ENCODE measurements at places on chromosomes 1 and 21.

GRCh38 chr1:52345252-52345651 is 20.8 kb downstream of the CC2D1B start:
- DNase-seq, result no peak

- no peak for DNase-seq
Observed at GRCh38 chr1:200035397-200035955, 8.0 kb downstream of the NR5A2 start.

DNA sequence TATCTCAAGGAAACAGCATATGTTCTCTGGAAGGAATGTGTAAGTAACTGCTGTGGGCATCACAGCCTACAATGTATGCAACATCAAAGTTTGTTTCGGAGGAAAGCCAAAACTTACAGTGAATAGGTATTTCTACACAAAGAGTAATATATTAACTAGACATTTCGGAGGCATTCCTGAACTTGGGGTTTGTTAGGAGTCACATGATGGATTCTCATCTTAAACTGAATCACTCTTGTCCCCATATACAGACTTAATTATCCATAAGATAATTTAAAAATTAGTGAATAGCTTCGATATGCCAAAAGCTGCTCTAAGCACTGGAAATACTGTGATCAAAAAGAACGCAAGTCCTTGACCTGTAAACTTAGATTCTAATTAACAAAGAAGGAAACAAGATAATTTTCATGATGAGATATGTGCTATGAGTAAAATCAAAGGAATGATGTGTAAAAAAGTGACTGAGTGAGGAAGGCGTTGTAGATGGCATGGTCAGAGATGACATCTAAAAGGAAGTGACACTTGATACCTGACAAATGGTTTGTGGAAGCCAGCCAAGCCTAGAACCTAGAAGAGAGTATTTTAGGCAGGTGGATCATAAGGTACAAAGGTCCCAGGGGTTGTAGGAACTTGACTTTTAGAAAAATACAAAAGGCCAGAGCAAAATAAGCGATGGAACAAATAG is 273.1 kb downstream of the MRPL39 start:
- no peak for DNase-seq

GRCh38 chr1:28322194-28322593 is 6.6 kb upstream of the MED18 start:
- DNase-seq, result no peak

GRCh38 chr1:114289824-114290223 is 136.2 kb upstream of the SYT6 start:
- DNase-seq, result no peak

GRCh38 chr21:40054403-40054802 is 187.2 kb downstream of the PCP4 start:
- peak; percentile 52 for DNase-seq

- DNase-seq, result no peak
Observed at GRCh38 chr1:208844158-208844557, 600.0 kb upstream of the PLXNA2 start.

DNA sequence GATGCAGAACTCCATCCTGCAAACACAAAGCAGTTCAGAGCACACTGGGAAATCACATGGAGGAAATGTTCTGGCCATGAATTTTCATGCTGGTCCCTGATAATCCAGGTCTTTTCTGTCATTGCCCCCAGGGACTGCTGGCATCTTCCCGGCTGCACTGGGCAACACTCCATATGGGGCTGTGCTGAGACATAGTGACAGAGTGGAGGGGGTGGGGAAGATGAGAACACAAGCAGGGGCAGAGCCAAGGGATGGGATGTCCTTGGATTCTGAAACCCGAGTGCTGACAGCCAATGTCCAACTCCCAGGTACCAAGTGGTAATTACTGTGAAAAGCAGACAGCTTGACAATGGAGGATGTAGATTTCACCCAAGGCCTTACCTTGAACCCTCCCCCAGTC is 185.7 kb downstream of the HIVEP3 start:
- no peak for DNase-seq

- DNase-seq, result no peak
Observed at GRCh38 chr21:15250384-15250783, 185.6 kb upstream of the NRIP1 start.

GRCh38 chr1:234583755-234584419 is 26.1 kb downstream of the IRF2BP2 start:
- DNase-seq, result peak; percentile 51

DNA sequence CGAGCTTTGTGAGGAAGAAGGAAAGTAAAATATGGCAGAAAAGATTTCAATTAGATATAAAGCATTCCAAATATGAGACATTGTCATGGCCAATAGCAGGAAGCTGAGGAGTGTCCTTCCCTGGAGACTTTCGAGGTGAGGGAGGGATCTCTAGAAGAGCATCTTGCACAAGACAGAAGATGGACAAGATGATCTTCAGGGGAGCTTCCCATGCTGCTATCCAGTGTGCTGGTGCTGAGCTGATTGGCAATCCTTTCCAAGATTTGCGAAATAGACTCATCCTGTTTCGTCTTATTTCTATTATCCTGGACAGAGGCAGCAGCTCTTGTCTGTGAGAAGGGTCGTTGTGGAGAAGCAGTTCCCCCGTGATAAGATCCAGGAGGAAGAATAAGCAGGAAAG is 342.0 kb upstream of the CAMK1G start:
- DNase-seq, result no peak

DNA sequence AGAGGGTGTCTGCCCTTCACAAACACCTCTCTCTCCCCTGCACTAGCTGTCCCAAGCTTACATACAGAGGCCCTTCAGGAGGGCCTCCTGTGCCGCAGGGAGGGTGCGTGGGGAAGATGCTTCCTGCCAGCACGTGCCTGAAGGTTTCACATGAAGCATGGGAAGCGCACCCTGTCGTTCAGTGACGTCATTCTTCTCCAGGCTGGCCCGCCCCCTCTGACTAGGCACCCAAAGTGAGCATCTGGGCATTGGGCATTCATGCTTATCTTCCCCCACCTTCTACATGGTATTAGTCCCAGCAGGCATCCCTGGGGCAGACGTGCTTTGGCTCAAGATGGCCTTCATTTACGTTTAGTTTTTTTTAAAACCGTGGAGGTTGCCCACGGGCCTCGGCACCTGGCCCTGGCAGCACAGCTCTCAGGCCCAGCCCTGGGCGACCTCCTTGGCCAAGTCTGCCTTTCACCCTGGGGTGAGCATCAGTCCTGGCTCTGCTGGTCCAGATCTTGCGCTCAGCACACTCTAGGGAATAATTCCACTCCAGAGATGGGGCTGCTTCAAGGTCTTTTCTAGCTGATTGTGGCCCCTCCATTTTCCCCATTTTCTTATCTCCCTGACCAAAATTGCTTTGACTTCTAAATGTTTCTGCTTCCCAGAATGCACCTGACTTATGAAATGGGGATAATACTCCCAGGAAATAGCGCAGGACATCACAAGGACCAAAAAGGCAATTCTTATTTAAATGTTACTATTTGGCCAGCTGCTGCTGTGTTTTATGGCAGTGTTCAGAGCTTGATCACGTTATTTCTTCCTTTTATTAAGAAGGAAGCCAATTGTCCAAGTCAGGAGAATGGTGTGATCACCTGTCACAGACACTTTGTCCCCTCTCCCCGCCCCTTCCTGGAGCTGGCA is 6.1 kb downstream of the NPPA start:
- DNase-seq, result no peak

DNA sequence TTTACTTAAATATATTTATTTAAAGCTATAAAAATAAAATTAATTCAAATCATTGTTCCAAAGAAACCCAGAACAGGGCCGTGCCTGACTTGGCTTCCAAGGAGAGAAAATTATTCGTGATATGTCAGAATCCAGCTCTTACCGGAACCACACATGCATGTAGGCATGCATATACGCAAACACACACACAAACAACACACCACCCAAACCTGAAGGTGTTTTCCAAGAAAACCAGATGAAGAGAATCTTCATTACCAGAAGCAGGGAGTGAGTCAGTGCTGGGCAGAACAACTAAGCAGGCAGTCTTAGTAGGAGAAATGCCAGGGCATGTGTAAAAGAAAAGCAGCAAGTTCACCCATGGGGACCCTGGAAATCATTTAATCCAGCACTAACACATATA is 432.0 kb upstream of the BEND5 start:
- DNase-seq, result no peak

DNA sequence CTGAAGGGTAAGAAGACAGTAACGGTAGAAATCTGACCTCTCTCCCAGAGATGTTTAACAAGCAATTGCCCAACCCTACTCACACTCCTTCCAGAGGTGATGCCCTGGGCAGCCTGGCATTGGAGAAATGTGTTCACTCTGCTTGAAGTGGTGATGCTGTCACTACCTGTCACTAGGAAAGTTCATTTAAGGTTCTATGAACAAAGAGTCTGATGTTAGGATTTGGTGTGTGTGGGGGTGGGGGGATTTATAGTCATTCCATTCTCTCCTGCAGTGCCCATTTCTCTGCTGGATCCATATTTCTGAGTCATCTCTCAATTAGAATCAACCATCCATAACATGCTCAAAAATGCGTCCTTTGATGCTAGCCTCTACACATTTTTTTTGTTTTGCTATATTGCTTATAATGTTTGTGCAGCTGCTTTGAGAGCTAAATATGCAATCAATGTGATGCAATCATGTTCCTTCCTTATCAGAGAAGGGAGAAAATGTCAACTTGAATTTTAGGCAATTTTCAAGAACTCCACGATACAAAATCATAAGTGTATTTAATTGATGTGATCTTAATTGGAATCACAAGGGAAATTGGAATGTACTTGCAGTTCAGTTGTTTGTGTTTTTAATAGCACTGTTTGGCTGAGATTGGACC is 173.9 kb downstream of the DUSP10 start:
- DNase-seq, result no peak

GRCh38 chr1:243924588-243925349 is 74.7 kb upstream of the AKT3 start:
- DNase-seq, result no peak

DNA sequence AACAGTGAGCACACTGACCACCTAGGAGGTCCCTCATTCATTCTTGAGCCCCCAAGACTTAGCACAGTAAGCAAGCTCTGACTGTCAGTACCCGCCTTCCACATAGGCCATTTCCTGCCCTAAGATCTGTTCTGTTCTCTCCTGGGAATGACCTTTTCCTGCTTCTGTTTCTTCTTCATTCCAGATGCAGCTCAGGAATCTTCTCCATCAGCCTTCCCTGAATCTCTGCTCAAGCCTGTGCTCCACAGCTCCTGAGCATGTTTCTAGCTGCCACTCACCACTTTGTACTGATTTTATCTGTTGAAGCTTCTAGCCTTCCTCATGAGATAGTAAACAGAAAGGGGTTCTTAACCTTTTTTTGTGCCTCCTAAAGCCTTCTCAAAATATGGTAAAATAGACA is 56.6 kb downstream of the ZNF281 start:
- no peak for DNase-seq

GRCh38 chr1:61184040-61184713 is 101.8 kb downstream of the NFIA start:
- DNase-seq, result peak; percentile 97

GRCh38 chr1:3105167-3105863 is 36.3 kb downstream of the PRDM16 start:
- peak; percentile 46 for DNase-seq

- DNase-seq, result no peak
Observed at GRCh38 chr1:78211483-78212092, 165.8 kb downstream of the GIPC2 start.

- no peak for DNase-seq
Observed at GRCh38 chr1:68516066-68516465, 19.2 kb upstream of the DEPDC1 start.

- DNase-seq, result no peak
Observed at GRCh38 chr1:214957330-214958137, 125.0 kb upstream of the KCNK2 start.

- DNase-seq, result no peak
Observed at GRCh38 chr1:241551759-241552638, 19.8 kb downstream of the KMO start.

- peak; percentile 72 for DNase-seq
Observed at GRCh38 chr1:226674892-226675714, 64.0 kb downstream of the ITPKB start.

GRCh38 chr1:162973381-162973795 is 95.8 kb upstream of the RGS4 start:
- no peak for DNase-seq

- DNase-seq, result no peak
Observed at GRCh38 chr1:168407832-168408538, 127.3 kb downstream of the TBX19 start.

DNA sequence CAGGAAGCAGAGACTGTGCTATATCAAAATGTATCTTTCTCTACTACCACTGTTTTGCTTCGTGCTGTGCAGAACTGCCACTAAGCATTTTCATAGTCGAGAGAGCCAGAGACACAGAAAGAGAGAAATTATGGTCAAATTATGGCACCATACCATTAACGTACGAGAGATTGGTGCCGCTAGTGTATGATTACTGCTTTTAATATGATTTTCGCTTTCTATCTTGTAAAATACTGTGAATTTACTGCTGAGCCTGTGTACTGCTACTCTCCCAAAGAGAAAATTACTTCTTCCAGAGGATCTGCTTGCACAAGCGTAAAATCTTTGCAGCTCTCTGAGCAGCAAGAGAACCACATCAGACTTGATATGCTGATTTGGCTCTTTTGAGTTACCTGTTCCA is 71.1 kb upstream of the ZNF281 start:
- DNase-seq, result no peak

DNA sequence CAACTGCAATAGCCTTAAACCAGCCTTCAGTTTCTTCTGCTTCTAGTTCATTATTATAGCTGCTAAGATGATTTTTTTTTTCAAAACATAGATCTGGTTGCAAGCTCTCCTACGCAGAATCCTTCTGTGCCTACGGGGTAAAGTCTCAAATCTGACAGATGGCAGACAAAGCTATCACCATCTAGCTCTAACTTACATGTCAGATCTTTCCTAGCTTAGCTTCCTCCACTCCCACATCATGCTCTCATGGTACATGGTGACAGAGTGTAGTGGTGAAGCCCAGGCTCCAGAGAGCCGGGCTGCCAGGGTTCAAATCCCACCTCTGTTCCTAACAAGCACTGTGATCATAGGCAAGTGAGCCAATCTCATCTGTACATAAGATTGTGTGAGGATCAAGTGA is 24.2 kb upstream of the GUCA2B start:
- DNase-seq, result no peak

DNA sequence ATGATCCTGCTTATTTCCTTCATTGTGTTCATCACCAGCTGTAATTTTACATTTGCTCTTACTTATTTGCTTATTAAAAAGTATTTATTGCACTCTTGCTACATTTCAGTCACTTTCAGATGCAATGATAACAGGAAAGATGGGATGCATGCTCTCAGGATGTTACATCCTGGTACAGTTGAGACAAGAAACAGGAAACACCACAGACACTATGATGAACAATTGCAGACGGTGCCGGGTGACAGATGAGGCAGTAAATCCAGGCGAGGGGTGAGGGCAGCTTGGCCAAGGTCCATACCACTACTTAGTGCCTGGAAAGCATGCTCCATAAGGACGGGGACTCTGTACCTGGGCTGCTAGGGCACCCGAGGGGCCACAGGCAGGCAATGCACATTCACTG is 156.6 kb upstream of the RAB4A start:
- no peak for DNase-seq

- DNase-seq, result peak; percentile 11
Observed at GRCh38 chr21:43209575-43210453, 41.0 kb downstream of the CRYAA start.

GRCh38 chr1:226405411-226405988 is 2.4 kb downstream of the PARP1 start:
- DNase-seq, result no peak

GRCh38 chr1:109113590-109114341 is at the start of gene ELAPOR1:
TSS of gene ELAPOR1 (plus strand) at chr1:109114115. CDS start at chr1:109114184, 69 bp downstream.
- DNase-seq, result peak; percentile 53

- no peak for DNase-seq
Observed at GRCh38 chr1:119874186-119874585, 22.1 kb downstream of the ADAM30 start.
